ENCODE measurements at places on chromosomes 4 and X.

- DNase-seq: no peak
These were observed 477.6 kb upstream of the GRID2 start for GRCh38 chr4:91826186-91826585.

DNA sequence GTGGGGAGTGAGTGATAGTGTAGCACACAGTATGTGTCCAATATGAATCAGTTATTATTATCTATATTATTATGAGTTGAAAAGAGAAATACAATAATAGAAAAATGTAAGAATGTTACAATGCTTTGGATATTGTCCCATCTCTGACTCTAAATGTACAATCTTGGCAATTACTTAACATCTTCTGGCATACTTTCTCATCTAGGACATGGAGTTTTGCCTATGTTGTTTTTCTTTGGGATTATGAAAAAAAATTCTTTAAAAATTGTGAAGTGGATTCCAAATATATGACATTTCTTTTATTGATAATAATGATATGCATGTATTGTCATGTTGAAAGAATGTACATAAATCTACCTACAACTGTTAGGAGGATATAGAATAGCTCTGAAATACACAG is 84.1 kb downstream of the TBCK start:
- no peak for DNase-seq

GRCh38 chrX:120365968-120366367 is 4.1 kb downstream of the ATP1B4 start:
- DNase-seq: no peak

DNA sequence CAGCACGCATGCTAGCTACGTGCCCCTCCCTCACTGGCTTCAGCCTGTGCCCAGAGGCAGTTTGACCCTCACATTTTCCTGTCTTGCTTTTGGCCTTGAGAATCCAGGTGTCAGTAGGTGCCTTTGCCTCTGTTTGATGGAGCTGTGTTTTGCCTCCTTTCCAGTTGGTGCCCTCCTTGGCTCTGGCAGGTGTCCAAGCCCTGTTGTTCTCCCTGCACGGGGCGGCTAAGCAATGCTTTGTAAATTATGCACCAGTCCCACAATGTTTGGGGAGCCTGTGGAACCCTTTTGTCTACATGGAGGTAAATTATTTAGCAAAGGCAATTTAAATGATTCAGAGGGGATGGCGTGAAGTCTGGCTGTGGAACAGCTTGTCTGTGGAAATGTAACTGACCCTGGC is 202.9 kb upstream of the BOD1L1 start:
- no peak for DNase-seq

DNA sequence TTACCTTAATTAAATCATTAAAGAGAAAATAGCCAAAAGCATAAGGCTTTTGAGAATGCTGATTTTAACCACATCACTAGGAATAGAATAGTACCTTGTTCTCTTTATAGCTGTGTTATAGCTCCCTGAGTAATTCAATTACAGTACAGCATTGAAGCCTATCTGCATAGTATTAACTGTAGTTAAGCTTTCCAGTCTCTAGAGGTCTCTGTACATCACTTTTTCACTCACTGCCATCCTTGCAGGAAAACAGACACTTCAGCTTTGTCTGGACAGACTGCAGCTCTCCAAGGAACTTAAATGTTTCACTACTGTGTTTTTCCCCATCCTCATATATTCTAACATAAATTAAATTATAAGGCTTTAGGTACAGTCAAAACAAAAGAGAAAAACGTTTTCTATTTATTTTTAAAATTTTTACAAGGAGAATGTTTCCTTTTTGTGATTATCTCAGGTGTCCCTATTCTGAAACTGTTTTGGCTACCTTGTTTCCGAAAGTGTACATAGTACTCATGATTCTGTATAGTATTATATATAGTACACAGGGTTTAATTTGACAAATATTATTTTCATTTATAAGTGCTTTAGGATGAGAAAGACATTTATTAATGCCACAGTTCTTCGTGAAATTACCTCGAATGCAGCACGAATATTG is 407.9 kb downstream of the PCDH18 start:
- DNase-seq: no peak

- no peak for DNase-seq
These were observed 1.0 kb downstream of the LAMP2 start for GRCh38 chrX:120468071-120468470.

GRCh38 chr4:152436384-152436783 is 99.5 kb downstream of the FBXW7 start:
- no peak for DNase-seq

GRCh38 chrX:132751063-132751690 is 207.3 kb downstream of the HS6ST2 start:
- DNase-seq: no peak

GRCh38 chr4:1462009-1462767 is 55.9 kb upstream of the NKX1-1 start:
- no peak for DNase-seq

DNA sequence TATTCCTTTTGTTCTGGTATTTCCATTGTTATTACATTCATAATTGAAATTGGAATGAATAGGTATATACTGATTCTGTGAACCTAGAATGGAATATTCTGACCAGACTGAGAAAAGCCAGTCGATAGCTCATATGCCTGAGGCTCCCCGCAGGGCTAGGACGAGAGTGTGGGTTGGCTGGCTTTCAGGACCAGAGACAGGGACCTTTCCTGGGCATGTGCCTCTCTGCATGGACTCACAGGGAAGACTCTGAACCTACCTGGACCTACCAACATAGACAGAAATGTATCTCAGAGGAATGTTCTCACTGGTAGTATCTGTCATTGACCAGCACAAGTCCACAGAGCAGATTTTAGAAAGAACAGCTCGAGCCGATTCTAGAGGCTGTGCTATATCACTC is 214.6 kb downstream of the FRMPD4 start:
- DNase-seq: no peak

DNA sequence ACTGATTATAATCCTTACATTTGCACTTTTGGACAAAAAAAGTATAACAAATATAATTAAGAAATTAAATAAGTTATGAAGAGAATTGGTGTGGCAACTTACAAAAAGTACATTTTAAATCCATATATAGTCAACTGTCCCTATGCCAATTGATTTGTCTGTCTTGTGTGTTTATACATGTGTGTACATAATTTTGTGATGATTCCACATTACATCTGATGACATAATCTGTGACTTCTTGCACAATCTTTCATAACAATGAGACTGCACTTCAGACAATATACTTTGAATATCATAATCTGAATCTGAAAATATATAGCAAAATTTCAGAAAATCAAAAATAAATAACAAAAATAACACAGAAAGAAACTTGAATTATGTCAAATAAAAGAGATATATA is 953.4 kb downstream of the FAT4 start:
- no peak for DNase-seq

DNA sequence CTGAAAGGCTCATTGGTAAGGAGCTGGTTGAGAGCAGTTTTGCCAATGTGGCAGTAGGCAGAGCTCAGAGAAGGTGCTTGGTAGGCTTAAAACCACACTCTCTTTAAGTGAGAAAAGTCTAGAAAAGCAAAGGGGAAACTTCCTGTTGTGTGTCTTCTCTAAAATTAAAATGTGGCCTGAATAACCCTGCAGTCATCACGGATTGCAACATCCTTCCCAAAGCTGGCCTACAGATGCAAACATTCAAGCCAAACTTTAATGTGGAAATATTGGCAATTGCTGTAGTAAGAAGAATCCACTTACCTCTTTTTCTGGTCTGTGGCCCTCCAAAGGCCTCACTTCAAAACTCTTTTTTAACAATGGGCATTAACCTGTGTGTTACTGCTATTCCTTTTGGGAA is 348.5 kb downstream of the OPHN1 start:
- no peak for DNase-seq

Data from aorta (tissue), 5 donors.